A549 (cell line): ENCODE measurements at places on chromosomes 2 and 18.

DNA sequence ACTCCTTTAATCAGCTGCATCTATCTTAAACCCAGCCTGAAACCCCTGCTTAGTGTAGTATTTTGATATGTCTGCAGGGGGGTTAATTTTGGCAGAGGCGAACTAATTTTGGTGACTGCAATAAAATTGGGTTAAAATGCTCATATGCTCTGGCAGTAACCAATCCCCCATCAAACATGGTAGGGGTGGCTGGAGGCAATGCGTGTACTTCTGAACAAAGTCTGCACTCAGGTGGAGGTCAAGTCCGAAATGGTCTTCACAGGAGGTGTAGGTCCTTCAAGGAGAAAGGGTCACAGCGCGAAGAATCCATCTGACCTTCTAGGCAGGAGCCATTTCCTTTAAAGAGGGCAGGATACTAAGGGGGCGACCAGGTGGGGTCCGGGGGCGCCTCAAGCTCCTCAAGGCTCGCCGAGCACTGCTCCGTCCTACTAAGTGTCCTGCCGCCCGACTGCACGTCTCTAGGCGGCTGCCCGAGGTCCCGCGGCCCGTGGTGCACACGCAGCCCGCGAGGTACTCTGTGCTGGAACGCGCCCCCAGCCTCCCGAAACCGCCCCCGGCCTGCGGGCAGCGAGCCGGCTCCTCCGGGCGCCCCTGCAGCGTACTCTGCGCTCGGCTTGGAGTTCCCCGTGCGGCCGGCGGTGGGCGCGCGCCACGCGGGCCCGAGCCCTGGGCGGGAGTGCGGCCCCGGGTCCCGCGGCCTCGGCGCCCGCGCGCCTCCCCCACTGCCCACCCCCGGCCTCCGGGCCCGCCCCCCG, 1.7 kb upstream of the LDLRAD4 start:
- no peak for DNase-seq

- DNase-seq, result no peak
Measured at GRCh38 chr18:67509741-67510391, 6.7 kb downstream of the DSEL start.

GRCh38 chr18:36469461-36469860, 171.9 kb downstream of the FHOD3 start:
- no peak for DNase-seq

DNA sequence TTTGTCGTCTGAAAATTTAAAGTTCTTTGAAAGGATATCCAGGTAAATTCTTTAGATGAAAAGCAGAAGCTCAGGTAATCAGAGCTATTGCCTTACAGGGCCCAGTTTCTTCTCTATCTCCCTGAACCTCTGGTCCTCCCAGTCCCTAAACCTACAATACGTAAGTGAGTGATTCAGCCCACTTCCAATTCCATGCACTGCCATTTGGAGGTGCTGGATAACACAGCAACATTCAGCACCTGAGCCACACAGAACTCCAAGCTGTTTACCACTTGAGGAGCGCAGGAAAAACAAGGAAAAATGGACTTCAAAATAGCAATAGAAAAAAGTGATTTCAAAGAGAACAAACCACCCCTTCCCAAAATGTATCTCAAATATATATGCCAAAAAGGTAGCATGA, 105.0 kb upstream of the DNAJC10 start:
- no peak for DNase-seq

DNA sequence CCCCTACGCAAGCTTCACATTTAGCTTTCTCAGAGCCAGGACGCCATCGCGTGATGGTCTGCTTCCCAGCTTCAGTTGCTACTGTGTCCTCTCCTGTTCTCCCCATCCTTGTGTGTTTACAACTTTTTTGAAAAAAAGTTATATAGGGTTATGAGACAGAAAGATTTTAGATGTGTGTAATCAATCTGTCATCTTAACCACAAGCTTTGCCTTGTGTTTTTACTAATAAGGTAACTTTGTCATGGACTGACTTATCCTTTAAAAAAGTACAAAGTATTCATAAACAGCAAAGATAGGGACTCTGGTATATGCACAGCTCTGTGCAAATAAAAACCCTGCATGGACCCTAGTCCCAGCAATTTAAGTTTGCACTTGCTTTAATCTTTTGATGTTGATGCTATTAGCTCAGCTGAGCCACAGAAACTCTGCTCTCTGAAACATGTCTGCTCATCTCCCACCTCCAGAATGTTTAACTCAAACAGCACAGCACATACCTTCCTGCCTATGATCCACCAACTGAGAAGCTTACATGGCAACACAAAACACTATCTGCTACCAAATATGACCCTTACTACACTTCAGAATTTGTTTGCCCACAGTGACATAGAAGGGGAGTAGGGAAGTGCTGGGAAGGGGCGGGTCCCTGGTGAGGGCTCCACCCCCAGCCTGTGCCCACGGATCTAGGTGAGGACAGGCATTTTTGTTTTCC, 42.7 kb downstream of the SAP130 start:
- DNase-seq, result no peak
